ENCODE measurements at places on chromosomes 1 and 21. TPM values are rescaled to one million over a fixed set of nuclear protein-coding genes. Genes with fewer than 3 reads are reported as not detected.

OR2T27 gene
- not detected for total RNA-seq

ZMYND12 gene
- not detected for total RNA-seq

TTC24 gene
- total RNA-seq = 2.2 TPM

MAP1LC3C gene
- not detected for total RNA-seq

TAL1 gene
- 1.7 TPM for total RNA-seq

NEXN gene
- total RNA-seq = not detected

NT5C1A gene
- 9.2 TPM for total RNA-seq

PM20D1 gene
- total RNA-seq = 0.75 TPM

ATP8B2 gene
- total RNA-seq = 29.2 TPM

- no peak for DNase-seq
Observed at GRCh38 chr1:231252336-231252735, 11.3 kb downstream of the GNPAT start.

DNA sequence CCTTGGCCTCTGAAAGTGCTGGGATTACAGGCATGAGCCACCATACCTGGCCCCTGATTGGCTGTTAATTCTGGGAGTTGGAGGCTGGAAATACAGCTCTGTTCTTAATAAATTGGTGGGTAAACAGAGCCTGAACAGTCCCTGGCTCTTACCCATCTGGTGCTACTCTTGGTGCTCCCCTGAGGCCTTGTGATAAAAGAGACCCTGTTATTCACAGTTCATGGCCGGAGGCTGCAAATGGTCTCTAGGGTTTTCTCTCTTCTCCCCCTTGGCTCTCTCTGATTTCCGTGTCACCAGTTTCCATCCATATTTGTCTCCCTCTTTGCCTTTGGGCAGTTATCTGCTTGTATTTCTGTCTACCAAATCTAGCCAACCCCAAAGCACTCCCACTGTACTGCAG lies 17.2 kb downstream of the NFASC start:
- no peak for DNase-seq

GRCh38 chr21:35509001-35509704 lies 460.1 kb upstream of the RUNX1 start:
- DNase-seq = no peak

- DNase-seq = no peak
Observed at GRCh38 chr1:162724583-162725120, 65.8 kb upstream of the HSD17B7 start.

DNA sequence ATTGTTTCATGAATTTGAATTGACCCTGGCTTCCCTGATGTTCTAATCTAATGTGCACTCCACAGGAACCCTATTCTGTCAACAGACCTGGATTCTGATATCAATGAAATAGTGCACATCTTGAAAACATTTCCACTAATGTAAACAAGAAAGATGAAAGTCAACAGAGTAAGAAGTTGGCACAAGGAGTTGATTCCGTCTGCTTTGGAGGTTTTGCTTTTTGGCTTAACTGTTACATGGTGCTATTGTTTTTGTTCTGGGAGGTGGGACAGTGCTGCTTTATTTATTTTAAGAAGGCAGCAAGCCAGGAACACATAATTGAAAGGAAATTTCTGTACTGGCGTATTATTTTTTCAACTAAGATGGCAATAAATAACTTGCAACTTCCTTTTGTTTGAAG lies 73.3 kb downstream of the LEPR start:
- DNase-seq = no peak

DNA sequence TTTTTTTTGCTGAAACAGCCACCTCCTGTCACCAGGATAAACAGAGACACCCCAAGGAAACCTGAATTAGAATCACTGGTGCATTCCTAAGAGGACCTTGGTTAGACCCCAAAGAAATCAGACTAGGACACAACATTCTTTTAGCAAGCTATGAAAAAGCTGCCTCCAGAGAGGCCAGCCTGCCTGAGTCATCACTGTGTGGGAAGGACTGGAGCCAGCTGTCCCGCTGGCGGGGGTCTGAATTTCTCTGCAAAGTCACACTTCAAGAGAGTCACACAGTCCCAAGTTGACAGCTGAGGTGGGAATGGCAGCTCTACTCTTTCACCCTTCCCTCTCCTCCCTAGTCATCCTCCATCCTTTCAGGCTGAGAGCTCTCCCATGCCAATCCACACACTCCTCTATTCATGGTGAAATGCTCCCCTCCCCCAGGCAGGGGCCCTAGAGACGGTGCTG lies 405.0 kb upstream of the POU3F1 start:
- no peak for DNase-seq

- DNase-seq = peak; percentile 37
Observed at GRCh38 chr21:43372663-43373361, 54.1 kb downstream of the SIK1 start.

DNA sequence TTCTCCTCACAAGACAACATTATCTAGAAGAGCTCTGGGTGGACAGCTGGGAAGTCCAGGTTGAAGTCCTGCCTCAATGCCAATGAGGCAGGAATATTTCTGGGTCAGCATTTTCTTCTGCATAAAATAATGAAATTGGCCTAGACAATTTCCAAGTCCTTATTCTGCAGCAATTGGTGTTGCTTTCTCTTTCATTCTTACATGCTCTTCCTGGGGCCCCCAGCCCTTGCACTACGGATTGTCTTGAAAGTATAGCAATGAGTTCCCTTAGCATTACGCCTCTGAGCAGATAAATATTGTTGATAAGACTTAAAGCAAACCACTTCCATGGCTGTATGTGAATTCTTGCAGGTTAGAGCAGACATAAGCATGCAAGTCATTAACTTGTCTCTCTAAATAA lies 188.5 kb downstream of the TGFBR3 start:
- peak; percentile 77 for DNase-seq

- DNase-seq = no peak
Observed at GRCh38 chr1:224528900-224529299, 87.2 kb upstream of the CNIH3 start.

DNA sequence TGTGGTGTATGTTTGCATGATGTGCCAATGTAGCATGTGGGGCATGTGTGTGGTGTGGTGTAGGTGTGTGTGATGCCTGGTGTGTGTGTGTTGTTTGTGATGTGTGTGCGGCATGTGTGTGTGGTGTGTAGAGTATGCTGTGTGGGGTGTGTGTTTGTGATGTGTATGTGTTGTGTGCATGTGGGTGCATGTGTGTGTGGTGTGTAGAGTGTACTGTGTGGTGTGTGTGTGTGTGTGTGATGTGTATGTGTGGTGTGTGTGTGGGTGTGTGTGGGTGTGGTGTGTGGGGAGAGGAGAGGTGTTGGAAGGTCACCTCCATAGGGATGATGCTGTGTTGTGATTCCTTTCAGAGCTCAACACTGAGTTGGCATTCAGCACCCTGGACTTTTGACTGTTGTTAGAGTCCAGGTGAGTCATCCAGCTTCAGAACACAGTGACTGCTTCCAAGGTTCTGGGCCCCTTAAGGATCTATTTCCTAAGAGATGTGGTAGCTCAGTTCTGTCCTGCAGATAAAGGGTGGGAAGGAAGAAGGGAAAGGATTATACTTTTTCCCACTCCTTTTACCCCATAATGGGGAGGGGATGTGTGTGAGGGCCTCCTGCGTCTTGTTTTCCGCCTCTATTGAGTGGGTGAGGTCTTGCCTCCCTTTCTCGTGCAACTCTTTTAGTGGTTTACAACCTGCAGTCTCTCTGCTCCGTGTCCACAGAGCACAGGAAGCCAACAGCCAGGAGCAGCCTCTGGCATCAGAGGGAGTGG lies 47.6 kb downstream of the RHOU start:
- DNase-seq = no peak

DNA sequence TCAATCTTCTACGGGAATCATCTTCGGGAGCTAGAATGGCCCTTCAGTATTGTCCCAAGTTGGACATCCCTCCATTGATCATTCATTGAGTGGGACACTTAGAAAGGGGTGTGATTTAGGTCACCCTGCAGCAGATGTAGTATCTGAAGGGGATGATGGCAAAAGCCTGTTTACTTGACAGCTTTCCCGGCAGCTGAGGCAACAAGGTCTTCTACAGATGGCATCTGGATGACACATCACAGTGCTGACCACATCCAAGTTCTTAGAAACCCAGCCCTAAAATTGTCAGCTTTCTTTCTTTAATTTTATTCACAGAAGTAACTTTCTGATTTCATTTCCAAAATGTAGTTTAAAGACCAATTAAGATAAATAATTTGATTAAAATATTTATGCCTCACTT lies 150.3 kb downstream of the AMY1C start:
- no peak for DNase-seq

- DNase-seq = no peak
Observed at GRCh38 chr1:20483833-20484518, 2.0 kb downstream of the CAMK2N1 start.

- no peak for DNase-seq
Observed at GRCh38 chr1:200923601-200924000, 28.9 kb downstream of the INAVA start.

GRCh38 chr1:169601096-169601881 lies 15.0 kb upstream of the F5 start:
- no peak for DNase-seq

DNA sequence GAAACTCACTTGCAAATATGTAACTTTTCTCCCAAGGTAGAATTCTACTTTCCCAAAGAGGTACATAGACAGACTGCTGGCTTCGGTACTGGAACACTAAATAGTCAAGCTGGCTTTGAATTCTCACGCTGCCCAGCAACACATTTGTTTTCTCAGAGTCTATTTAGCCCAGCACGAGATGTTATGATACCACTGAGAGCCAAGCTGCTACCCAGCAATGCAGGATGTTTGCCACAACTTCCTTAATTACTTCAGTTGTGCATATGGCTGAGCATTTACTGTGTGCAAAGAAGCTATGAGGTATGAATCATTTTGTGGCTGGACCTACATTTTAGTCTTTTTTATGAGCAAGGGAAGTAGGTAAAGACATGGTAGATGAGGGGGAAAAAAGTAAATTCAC lies 793.2 kb downstream of the PLA2G4A start:
- DNase-seq = no peak

- no peak for DNase-seq
Observed at GRCh38 chr1:173347282-173347818, 129.8 kb upstream of the PRDX6 start.

DNA sequence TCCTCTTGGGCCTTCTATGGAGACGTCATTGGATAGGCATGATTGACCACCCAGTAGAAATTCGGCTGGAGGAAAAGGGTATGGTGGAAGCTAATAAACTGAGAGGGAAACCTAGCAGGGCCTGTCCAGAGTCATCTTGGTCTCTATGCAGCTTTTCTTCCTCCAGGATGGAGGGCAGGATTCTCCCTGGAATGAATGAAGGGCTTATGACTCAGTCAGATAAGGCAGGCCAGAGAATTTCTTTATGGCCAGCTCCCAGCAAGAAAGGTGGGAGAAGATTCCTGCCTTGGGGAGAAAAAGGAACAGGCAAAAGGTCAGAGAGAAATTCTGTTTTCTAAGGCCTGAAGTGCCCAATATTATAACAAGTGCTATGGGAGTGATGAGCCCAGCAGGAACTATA lies 17.1 kb downstream of the FBLIM1 start:
- DNase-seq = no peak

GRCh38 chr1:30373471-30374399 lies 349.6 kb downstream of the MATN1 start:
- DNase-seq = no peak

DNA sequence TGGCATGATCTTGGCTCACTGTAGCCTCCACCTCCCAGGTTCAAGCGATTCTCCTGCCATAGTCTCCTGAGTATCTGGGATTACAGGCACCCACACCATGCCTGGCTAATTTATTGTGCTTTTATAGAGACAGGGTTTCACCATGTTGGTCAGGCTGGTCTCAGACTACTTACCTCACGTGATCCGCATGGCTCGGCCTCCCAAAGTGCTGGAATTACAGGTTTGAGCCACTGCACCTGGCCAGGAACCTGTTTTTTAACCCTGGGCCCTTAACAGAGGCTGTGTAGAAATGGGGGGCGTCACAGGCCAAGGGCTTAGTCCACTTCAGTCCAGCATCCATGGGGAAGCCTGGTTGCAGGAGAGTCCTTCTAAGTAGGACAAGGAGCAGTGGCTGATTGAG lies 9.3 kb downstream of the FBLIM1 start:
- no peak for DNase-seq

- DNase-seq = no peak
Observed at GRCh38 chr1:26364956-26365355, 7.6 kb downstream of the ZNF683 start.

- DNase-seq = no peak
Observed at GRCh38 chr1:200354243-200354642, 55.6 kb downstream of the ZNF281 start.

DNA sequence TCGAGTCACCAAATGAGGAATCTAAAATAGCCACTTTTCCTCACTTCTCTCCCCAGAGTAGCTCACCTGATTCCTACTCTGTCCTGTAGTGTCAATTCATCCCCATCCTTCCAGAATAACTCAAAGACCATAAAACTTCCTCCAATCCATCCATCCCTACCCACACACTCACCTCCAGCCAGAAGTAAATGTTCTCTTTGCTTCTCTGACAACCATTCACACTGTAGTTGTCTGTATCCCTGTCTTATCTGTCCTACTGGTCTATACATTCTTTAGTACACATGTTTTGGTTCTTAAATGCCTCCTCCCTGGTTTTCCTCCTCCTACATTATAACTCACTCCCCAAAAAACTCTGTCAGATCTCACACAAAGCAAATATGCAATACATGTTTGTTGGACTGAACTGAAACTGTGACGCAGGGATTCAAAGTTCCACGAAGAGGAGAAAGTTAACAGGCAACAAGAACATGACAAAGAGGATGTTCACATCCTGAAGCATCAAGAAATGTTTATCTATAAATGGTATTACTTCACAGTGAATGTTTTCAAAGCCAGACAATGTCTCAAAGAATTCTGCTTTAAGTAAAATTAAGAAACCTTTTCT lies 11.0 kb downstream of the TP53BP2 start:
- no peak for DNase-seq

DNA sequence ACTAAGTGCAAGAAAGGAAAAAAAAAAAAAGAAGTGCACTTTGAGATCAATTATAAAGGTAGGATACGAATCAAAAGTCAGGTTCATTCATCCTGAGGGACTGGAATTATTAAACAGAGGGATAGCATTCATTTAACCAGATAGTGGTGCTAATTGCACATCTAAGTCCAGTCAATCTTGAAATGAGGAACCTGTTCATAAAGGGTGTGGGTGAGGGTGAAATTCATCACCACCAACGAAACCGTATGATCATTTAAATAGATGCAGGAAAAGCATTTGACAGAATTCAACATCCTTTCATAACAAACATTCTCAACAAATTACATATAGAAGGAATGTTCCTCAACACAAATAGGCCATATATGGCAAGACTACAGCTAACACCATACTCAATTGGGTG lies 5.6 kb downstream of the CTSS start:
- DNase-seq = no peak

- no peak for DNase-seq
Observed at GRCh38 chr1:182809414-182809957, 19.9 kb downstream of the NPL start.

- no peak for DNase-seq
Observed at GRCh38 chr1:53738205-53739108, 507 bp downstream of the GLIS1 start.

GRCh38 chr1:228401782-228402640 lies 4.6 kb downstream of the TRIM11 start:
- DNase-seq = no peak

DNA sequence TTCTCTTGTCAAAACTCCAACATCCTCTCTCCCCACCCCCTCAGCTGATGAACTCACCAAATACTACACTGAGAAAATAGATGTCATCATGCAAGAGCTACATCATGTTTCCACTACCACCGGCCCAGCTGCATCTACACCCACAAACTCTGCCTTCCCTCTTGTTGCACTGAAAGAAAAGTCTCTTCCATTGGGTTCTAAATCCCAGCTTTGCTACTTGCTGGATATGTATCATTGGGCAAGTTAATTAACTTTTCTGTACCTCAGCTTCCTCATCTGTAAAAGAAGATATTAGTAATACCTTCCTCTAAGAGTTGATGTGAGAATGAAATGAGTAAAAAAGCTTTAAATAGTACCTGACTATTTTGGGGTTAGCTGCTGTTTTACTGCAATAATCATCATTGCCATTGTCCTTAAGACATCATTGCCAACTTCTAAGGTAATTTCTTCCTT lies 108.6 kb downstream of the OLFML2B start:
- DNase-seq = no peak
